HS-5 (cell line): ENCODE measurements at places on chromosomes 16 and 17.

- no peak for DNase-seq
Observed at GRCh38 chr17:6461246-6461645, 17.0 kb downstream of the PIMREG start.

GRCh38 chr16:79286646-79287423 lies 313.7 kb downstream of the MAF start:
- DNase-seq, result no peak

DNA sequence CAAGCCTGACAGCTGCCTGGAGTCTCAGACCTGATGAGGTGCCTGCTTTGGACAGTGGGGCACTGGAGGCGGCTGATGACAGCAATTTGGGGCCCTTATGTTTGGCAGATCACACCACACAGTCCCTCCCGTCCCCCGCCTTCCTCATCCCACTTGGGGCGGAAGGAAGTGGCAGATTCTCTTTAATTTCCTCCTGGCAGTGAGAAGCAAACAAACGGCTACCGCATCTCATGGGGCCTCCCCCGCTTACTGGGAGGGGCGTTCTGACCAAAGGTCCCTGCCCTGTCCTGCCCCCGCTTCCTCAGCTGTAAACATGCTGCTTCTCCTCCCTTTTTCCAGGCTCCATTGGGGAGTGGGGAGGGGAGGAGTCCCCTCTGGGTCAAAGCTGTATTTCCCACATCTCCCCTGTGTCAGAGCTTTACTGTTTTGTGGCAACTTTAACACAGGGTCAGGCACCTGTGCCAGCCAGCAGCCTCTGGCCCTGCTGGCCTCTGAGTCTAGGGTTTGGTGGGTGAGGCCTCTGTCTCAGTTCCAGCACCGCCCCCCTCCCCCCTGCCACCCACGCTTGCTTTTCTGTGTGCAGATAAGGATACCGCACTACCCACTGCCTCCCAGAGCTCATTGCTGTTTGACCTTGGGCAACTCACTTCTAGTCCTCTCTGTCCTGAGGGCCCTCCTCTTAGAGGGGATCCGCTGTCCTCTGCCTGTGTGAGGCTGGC lies 5.4 kb upstream of the NFATC3 start:
- DNase-seq, result no peak

- no peak for DNase-seq
Observed at GRCh38 chr16:55002419-55002818, 71.8 kb downstream of the IRX5 start.

DNA sequence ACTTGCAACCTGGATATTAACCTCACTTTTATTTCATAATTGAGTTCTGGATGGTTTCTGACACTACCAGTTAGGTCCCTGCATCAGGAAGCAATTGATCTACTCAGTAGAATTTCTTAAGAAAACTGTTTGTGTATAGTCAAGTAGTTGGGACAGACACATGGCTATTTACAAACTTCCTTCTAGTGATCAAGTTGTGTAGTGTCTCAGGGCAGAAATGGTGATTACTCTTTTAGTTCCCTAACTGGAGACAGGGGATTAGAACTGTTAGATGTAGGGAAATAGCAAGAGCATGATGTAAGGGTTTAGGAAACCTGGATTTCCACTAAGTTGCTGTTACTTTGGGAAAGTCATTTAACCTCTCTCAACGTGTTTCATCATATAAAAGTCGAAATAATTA lies 30.4 kb downstream of the TMEM100 start:
- DNase-seq, result no peak

DNA sequence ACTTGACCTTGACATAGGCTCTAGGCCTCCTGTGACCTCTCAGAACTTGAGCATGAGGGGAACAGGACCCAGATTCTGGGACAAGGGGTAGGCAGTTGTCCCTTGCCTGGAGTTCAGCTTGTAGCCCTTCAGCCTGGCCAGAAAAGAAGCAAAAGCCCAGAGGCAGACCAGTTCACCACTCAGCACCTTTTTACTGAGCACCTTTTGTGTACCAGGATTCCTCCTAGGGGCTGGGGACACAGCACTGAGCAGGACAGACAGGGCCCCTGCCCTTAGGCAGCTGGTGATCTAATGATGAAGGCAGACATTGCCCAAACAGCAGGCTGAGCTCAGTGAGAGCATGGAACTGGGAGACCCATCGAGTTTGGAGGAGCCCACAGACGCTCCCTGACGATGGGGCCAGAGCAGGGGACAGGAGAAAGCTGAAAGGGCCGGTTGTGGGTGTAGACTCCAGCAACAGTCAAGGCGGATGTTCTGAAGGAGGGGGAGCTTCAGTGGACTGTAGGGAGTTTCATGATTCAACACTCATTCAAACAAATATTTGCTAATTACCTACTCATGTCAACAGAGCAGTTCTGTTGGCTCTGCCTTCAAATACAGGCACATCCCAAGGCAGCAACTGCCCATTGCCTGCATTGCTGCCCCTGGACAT lies 32.0 kb downstream of the SBK1 start:
- DNase-seq, result no peak

DNA sequence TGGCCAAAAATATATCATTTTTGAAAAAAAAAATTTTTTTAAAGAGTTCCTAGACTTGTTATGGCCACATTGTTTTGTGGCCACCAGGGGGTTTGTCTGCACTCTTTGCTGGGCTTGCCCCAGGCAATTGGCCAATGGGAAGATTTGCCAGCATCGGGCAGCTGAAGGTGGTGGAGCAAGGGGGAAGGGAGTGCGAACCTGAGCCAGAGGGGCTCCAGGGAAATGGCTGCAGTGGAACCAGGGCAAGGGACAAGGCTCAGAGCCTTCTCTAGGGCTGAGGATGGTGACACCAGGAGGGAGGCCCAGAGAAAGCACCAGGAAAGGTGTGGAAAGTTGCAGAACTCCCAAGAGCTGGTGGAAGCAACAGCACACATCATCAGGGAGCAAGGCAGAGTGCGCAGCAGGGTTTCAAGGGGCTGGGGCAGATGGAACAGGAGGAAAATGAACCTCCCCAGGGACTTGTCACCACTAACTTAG lies 15.5 kb upstream of the CMIP start:
- DNase-seq, result no peak

- DNase-seq, result no peak
Observed at GRCh38 chr17:18910881-18911280, 41.1 kb upstream of the SLC5A10 start.

GRCh38 chr16:65543781-65544740 lies 422.2 kb upstream of the CDH11 start:
- no peak for DNase-seq

DNA sequence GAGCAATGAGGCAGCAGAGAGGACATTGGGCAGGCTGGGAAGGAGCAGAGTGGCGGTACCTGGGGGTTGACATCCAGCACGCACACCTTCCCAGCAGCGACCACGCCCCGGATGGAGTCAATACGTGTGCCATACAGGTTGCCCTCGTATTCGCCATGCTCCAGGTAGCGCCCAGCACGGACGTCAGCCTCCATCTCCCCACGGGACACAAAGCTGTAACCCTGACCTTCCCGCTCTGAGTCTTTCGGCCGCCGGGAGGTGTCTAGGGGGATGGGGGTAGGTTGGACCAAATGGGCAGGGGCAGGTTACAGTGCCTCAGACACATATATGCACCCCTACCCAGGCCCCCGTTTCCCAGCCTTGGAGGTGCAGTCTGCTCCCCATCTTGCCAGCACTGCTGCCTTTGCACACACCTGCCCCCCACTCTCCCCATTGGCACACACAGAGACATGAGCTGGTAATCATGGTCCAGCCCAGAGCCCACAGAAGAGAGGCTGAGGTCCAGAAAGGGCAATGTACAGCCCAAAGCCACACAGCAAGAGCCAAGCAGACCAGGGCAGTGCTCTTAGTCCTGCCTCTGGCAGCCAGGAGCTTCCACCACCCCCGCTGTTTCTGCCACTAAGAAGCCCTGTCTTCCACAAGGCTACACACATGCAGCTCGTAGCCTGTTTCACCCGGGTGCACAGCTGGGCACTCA lies 27.5 kb downstream of the MPP2 start:
- DNase-seq, result no peak

- DNase-seq, result no peak
Observed at GRCh38 chr16:54211203-54211602, 75.4 kb downstream of the IRX3 start.

DNA sequence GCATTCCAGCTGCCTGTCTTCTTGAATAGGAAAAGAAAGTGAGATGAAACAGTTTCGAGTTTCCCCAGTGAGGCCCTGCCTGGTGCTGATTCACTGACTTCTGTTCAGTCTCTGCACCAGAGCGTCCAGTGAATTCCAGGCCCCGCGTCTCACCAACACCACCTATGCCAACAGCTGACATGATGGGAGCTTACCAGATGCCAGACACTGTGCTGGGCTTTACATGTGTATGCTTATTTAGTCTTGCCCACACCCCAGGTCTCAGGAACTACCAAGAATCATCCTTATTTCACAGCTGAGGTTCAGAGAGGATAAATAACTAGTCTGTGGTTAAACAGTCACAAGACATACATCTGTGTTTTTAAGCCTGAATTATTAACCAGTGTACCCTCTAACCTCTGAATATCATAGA lies 29.1 kb upstream of the IRX6 start:
- DNase-seq, result peak; percentile 20

DNA sequence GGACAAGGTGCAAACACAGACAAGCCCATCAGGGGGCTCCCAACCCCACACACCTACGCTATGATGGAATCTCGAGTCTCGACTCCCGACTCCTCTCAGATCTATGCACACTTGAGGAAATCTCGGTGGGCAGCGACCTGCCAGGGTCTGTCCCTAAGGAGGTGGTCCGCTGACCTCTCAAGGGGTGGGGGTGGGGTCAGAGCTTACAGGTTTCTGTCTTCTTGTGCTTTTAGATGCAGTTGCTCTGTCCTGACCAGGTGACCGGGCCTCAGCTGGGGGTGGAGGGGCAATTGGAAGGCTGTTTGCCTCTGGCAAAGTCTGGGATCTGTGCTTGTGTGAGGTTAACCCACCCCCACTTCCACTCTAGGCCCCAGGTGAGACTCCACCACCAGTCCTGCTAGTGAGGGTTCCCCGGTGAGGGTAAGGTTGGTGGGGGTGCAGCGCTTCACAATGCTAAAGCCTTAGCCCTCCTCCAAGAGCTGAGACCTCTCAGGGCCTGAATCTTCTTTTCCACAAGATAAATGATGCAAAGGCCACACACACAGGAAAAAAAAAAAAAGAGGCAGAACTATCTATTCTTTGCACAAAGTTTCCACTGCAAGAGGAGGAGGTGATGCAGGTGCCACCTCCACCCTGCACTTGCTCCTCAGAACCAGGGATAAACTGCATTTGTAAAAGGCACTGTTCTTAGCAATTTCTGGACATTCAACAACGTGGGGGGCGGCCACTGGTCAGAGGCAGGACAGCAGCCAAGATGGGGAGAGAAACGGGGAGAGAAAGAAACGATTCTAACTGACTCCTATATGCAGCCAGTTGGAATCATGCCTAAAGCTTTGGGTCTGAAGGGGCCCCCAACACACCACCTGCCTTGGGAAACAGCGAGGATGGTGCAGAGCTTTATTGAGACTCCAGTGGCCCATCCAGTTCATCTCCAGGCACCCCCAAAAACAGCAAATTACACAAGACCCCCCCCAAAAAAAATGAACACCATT lies 4.1 kb downstream of the CISD3 start:
- DNase-seq, result no peak

DNA sequence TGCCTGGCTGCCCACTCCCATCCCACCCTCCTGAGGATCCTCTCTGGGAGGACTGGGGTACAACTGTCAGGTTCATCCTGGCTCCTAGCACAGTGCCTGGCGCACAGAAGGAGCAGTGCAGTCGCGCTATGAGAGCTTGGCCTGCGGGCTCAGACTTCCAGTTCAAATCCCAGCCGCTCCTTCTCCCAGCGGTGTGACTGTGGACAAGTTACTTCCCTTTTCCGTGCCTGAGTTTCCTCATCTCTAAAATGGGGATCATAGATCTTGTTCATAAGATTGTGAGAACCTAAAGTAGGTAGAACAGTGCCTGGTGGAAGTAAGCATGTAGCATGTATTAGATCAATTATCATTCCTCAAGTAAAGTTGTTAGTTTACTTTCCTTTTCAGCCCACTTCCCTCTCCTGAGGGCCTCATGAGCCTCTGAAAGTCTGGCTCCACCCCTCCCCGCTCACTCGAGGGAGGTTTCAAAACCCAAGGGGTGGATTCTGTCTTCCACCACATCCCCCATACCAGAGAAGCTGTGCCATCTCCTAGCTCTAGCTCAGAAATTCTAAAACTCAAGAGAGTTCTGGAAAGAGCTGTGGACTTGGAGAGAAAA lies 19.9 kb upstream of the COL1A1 start:
- DNase-seq, result no peak

DNA sequence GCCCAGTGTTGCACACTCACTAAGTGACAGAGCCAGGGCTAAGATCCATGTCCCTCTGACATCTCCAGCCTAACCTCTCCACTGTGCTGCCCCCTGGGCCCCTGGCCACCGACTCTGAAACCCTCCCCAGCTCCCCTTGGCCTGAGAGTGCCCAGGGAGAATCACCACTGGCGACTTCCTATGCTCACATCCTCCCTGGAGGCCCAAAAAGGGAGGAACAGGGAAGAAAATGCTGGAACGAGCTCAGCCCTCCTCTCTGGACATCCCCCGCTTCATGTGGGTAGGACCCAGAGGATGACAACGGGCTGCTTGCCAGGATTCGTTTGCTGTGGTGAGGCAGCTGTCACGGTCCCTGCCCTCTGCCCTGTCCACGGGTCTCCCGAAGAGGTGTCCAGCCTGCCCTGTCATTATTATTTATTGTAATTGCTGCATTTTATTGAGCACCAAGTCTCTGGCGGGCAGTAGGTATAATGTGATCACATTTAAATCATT lies 153.5 kb upstream of the RPL38 start:
- DNase-seq, result no peak

GRCh38 chr16:11781773-11782172 lies 15.3 kb downstream of the ZC3H7A start:
- no peak for DNase-seq

DNA sequence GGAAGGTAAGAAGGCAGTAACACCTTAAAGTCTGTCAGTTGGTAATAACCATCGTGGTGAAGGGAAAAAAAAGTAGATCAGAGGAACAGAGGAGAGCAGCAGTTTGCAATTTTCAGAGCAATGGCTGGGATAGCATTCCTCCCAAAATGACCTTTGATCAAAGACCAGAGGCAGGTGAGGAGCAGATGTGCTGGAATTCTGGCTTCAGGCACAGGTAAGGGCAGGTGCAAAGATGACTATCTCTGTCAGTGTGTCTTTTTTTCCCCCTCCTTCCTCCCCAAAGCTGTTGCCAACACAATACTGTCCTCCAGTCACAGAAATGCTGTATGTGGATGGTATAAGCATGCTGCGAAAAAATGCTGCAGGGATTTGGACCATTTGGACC lies 166.7 kb downstream of the XYLT1 start:
- no peak for DNase-seq
